Muscle of leg (tissue), 16 donors: ENCODE measurements at places on chromosomes 4 and X. TPM values are rescaled to one million over a fixed set of nuclear protein-coding genes. Genes with fewer than 3 reads are reported as not detected.

NDNF gene
- total RNA-seq, result 12.0 TPM

SMIM31 gene
- not detected for total RNA-seq

FGFBP2 gene
- 0.93 TPM for total RNA-seq

SSX4B gene
- total RNA-seq, result not detected

MAGEA2B gene
- total RNA-seq, result not detected

DNA sequence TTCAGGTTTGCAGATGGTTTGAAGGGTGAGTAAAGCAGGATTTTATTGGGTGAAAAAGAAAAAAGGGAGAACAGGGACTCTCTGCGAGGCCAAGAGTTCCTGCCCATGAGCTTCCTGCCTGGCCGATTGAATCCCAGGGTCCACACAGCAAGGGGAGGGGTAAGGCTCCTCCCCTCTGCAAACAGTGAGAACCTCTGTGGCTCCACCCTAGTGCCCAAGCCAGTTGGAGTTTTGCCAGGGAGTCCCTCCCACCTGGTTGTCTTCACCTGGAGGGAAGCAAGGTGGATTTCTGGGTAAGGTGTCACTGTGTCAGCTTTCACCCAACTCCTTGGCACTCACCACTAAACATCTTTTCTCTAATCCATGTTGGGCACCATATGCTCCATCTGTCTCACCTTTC lies 70.9 kb downstream of the PDHA2 start:
- H3K36me3 ChIP-seq, result no peaks in the 10 kb centered on the region
- H3K27me3 ChIP-seq, result no peaks in the 10 kb centered on the region
- no peak overlapping the region for H3K4me3 ChIP-seq

DNA sequence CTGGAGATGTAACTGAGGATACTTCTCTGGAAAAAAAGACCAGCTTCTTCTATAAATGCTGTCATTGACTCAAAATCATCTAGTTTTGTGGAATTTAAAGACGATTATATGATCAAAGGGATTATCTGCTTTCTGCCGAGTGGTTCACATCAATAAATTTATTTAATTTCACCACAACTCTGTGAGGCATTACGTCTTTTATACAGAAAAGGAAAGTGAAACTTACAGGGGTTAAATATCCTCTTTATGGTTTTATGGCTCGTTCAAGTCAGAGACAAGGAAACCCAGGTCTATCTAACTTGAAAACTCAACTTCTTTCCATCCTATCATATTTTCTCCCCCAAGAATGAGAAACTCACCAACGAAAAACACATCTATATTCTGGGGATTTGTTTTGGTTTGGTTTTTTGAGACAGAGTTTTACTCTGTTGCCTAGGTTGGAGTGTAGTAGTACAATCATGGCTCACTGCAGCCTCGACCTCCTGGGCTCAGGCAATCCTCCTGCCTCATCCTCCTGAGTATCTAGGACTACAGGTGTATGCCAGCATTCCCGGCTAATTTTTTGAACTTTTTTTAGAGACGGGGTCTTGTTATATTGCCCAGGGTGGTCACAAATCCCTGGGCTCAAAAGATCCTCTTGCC lies 377.9 kb upstream of the EMCN start:
- no peaks in the 10 kb centered on the region for H3K36me3 ChIP-seq
- H3K27me3 ChIP-seq, result no peaks in the 10 kb centered on the region
- no peaks in the 10 kb centered on the region for H3K4me1 ChIP-seq
- H3K27ac ChIP-seq, result no peak overlapping the region
- peak; percentile 4 for DNase-seq

DNA sequence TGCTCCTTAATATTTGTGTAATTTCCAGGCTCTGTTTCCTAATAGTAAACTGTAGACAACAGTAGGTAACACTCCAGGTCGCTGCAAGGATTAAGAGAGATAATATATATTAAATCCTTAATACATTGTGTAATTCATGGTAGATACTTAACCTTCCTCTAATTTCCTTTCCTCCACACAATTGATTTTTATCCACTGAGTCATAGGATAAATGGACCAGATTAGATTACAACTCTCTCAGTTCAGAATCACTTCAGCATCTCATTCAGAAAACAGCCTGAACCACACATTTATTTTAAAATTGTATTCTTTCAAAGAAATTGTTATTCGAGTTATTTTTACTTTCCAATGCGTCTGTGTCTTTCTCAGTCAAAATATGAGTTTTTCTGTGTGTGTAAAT lies 17.1 kb downstream of the GK2 start:
- no peak overlapping the region for H3K4me3 ChIP-seq
- H3K27me3 ChIP-seq, result no peaks in the 10 kb centered on the region
- H3K27ac ChIP-seq, result no peak overlapping the region
- no peaks in the 10 kb centered on the region for H3K36me3 ChIP-seq
- no peaks in the 10 kb centered on the region for H3K4me1 ChIP-seq
- DNase-seq, result no peak

GRCh38 chr4:48680848-48681568 lies 99.1 kb downstream of the FRYL start:
- DNase-seq, result no peak
- H3K27me3 ChIP-seq, result no peaks in the 10 kb centered on the region
- no peaks in the 10 kb centered on the region for H3K36me3 ChIP-seq
- H3K4me1 ChIP-seq, result no peaks in the 10 kb centered on the region
- no peak overlapping the region for H3K4me3 ChIP-seq

DNA sequence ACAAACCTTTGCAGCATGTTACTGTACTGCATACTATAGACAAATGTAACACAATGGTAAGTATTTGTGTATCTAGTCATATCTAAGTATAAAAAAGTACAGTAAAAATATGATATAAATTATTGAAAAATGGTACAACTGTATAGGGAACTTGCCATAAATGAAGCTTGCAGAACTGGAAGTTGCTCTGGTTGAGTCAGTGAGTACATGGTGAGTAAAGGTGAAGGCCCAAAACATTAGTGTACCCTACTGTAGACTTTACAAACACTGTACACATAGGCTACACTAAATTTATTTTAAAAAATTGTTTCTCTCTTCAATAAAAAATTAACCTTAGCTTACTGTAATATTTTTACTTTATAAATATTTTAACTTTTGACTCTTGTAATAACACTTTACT lies 25.8 kb downstream of the SPIN3 start:
- no peaks in the 10 kb centered on the region for H3K36me3 ChIP-seq
- H3K4me3 ChIP-seq, result no peak overlapping the region
- no peaks in the 10 kb centered on the region for H3K4me1 ChIP-seq
- H3K27me3 ChIP-seq, result peaks cover 3% of the 10 kb centered on the region
- DNase-seq, result no peak

DNA sequence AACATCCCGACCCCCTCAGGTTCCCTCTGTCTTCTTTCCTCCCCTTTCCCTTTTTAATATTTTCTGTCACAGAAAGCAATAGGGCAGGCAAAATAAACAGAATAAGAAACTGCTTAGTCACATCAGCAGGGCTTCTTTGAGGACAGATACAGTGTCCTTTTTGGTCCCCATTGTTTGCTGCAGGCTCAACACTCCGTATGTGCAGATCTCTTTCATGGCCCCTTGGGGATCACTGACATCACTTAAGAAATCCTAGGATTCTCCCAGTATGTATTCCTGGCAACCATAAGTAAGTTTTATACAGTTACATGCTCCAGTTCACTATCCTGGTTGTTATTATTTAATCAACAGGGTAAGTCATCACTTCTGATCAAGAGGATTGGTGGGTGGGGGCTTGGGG lies 448.0 kb downstream of the NKX6-1 start:
- H3K4me1 ChIP-seq, result peaks cover 6% of the 10 kb centered on the region
- no peak overlapping the region for H3K4me3 ChIP-seq
- no peak overlapping the region for H3K27ac ChIP-seq
- no peaks in the 10 kb centered on the region for H3K36me3 ChIP-seq

GRCh38 chr4:38610521-38610920 lies 53.5 kb upstream of the KLF3 start:
- H3K27ac ChIP-seq, result no peak overlapping the region
- DNase-seq, result no peak
- H3K4me1 ChIP-seq, result peaks cover 14% of the 10 kb centered on the region
- no peaks in the 10 kb centered on the region for H3K27me3 ChIP-seq
- H3K4me3 ChIP-seq, result no peak overlapping the region

DNA sequence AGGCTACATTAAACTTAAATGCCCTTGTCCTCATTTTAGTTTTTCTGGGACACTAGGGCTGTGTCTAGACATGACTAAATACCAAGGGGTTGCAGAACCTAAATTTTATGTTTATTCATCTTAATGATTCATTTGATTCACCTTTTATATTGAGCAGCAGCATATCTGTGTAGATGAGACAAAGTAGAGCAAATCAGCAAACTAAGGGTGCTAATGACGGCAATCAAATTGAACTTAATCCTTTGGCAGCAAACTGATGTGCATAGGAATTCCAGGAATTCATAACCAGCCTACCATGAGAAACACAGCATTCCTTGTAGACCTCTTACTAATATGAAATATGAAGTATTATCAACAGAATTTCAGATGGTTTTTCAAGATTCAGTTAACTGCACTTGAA lies 25.1 kb downstream of the EPHA5 start:
- H3K4me1 ChIP-seq, result no peaks in the 10 kb centered on the region
- H3K4me3 ChIP-seq, result no peak overlapping the region
- H3K27ac ChIP-seq, result no peak overlapping the region

- no peaks in the 10 kb centered on the region for H3K27me3 ChIP-seq
- no peak for DNase-seq
- H3K27ac ChIP-seq, result peak overlapping the region; percentile 29
- H3K4me1 ChIP-seq, result peaks cover 4% of the 10 kb centered on the region
- H3K4me3 ChIP-seq, result no peak overlapping the region
These were observed 52.3 kb upstream of the TNIP3 start for GRCh38 chr4:121216461-121216860.
